ENCODE measurements at places on chromosomes 4 and X. TPM values are rescaled to one million over a fixed set of nuclear protein-coding genes. Genes with fewer than 3 reads are reported as not detected.

Gene PLAC1
- 0.72 TPM for total RNA-seq

Gene KLF8
- total RNA-seq: 13.9 TPM

Gene FGA
- total RNA-seq: not detected

Gene TMEM128
- 19.8 TPM for total RNA-seq

Gene C1QTNF7
- total RNA-seq: not detected

Gene ZGRF1
- 15.6 TPM for total RNA-seq

Gene RP2
- 16.6 TPM for total RNA-seq

Gene IBSP
- not detected for total RNA-seq

Gene PNPLA4
- total RNA-seq: 12.4 TPM

Gene GAGE13
- not detected for total RNA-seq

Gene HSFX1
- 5.5 TPM for total RNA-seq

Gene FHIP1A
- 2.4 TPM for total RNA-seq

Gene CLIC2
- not detected for total RNA-seq

Gene CT45A3
- not detected for total RNA-seq

Gene ZFP42
- 2.1 TPM for total RNA-seq

Gene DDX53
- not detected for total RNA-seq

Gene NMU
- 6.3 TPM for total RNA-seq

Gene CITED1
- 3.2 TPM for total RNA-seq

Gene TRIM2
- 15.4 TPM for total RNA-seq

Gene SGMS2
- total RNA-seq: 0.26 TPM

Gene SUV39H1
- total RNA-seq: 6.8 TPM

Gene LRIT3
- 0.95 TPM for total RNA-seq

Gene AR
- total RNA-seq: 20.2 TPM

Gene JCHAIN
- not detected for total RNA-seq

Gene NPY5R
- total RNA-seq: 0.38 TPM

Gene IRS4
- total RNA-seq: 1.8 TPM

Gene SPANXB1
- total RNA-seq: not detected

Gene RASGEF1B
- 10.7 TPM for total RNA-seq

Gene BMPR1B
- 5.4 TPM for total RNA-seq

Gene NLRP2B
- total RNA-seq: not detected
